ENCODE measurements at places on chromosomes 11 and 22. TPM values are rescaled to one million over a fixed set of nuclear protein-coding genes. Genes with fewer than 3 reads are reported as not detected.

MCM5 gene
- total RNA-seq = 178 TPM

- no peak for DNase-seq
Observed at GRCh38 chr11:75079546-75079945, 17.1 kb downstream of the OR2AT4 start.

TMEM126B gene
- 53.0 TPM for total RNA-seq

DNA sequence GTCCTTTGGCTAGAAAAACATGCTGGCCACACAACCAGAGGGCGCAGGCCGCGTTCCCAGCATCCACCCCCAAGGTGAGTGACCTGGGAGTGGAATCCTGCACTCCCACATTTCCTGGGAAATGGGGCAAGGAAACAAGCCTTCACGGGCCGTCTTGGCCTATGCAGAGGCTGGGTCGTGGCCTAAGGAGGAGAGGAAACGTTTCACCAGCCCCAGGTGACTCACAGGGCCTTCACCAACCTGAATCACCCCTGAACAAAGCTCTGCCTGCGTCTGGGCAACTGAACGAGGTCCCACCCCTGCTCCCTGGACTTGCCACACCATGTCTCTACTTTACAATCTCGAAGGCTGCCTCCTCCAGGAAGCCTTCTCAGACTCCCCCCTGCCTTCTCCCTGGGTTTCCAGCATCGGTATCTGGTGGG is 13.2 kb downstream of the MYH9 start:
- no peak for DNase-seq

GRCh38 chr22:20607157-20607907 is 99.9 kb downstream of the MED15 start:
- DNase-seq = no peak

Measured in pulmonary artery endothelial cell (primary cell).